Activated CD4-positive, alpha-beta T cell treated with anti-CD3 and anti-CD28 coated beads for 4 hours (primary cell): ENCODE measurements at places on chromosomes 2 and 18.

GRCh38 chr18:43868497-43868995 is 591.3 kb upstream of the SYT4 start:
- DNase-seq, result no peak

GRCh38 chr2:144507441-144508171 is 12.3 kb downstream of the ZEB2 start:
- no peak for DNase-seq

GRCh38 chr2:39732482-39732881 is 46.6 kb downstream of the THUMPD2 start:
- no peak for DNase-seq

DNA sequence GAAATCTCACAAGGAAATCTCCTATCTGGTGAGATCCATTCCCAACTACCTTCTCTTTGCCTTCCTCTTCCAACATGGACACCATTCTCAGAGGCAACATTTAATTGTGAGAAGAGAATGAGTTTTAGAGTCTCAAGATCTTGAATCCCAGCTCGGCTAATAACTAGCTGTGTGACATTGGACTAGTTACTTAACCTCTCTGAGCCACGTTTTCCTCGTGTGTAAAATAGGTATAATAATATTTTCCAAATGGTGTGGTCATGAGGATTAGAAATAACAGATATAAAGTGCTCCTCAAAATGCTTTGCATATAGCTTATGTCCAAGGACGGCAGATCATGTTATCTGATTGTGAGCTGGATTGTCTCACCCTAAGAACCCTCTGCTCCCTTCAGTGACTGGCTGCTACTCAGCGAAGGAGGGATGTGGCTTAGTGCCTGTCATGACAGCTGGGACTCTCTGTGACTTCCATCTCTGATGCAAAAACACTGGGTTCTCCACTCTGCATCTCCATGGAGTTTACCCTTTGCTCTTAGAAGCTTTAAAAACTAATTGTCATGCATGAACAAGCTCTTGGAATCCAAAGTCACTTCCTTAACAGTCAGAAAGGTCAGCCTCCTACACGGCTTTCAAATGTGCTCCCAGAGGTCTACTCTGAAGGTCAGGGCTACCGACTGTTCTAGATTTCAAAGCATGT is 38.4 kb upstream of the MRPL19 start:
- DNase-seq, result no peak

DNA sequence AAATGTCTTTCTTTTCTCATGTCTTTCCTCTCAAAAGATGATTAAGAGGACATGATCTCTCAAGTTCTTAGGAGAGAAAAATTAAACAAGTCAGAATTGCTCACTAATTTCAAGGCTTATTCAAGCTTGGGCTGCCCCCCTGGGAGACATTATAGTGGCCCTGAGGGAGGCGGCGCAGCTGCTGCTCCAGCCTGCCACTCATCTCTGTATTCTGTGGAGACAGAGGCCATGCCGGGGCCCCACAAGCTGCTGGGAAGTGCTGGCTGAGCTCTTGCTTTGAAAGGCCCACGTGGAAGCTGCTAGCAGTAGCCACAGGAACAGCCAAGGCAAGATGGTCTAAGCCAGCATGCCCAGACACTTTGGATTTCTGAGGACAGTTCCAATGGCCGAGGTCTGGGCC is 267.4 kb downstream of the LNPK start:
- no peak for DNase-seq

DNA sequence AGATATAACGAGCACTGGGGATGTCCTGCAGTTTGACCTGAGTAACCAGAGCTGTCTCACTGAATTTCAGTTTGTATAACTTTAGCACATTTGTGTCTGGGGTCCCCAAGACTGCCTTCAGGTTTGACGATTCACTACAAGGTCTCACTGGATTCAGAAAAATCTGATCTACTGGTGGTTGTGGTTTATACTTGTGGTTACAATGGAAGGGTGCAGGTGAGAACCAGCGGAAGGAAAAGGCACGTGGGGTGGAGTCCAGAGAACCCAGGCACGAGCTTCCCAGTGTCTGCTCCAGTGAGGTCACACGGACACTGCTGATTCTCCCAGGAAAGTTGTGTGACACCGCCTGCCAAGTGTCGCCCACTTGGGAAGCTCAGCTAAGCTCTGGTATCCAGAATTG is 126.0 kb downstream of the ZNF236 start:
- DNase-seq, result no peak

GRCh38 chr2:195021711-195022507 is 635.1 kb upstream of the SLC39A10 start:
- DNase-seq, result no peak

- peak; percentile 48 for DNase-seq
These were observed 106.3 kb downstream of the GYPC start for GRCh38 chr2:126761981-126762878.

- DNase-seq, result no peak
These were observed 2.4 kb downstream of the SCG2 start for GRCh38 chr2:223599640-223600380.

- DNase-seq, result no peak
These were observed 100.3 kb downstream of the ASAP2 start for GRCh38 chr2:9306911-9307310.

DNA sequence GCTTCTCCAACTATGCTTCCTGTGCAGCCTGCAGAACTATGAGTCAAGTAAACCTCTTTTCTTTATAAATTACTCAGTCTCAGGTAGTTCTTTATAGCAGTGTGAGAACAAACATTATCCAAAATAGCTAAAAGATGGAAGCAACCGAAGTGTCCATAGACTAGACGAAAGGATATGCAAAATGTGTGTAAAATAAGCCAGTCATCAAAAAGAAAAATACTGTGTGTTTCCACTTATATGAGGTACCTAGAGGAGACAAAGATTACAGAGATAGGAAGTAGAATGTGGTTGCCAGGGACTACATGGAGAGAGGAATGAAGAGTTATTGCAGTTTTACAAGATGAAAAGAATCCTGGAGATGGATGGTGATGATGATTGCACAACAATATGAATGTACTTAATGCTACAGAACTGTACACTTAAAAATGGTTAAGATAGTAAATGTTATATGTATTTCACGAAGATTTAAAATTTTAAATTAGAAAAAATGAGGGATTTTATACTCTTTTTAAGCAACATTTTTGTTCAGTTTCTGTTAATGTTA is 99.3 kb upstream of the FN1 start:
- DNase-seq, result no peak

DNA sequence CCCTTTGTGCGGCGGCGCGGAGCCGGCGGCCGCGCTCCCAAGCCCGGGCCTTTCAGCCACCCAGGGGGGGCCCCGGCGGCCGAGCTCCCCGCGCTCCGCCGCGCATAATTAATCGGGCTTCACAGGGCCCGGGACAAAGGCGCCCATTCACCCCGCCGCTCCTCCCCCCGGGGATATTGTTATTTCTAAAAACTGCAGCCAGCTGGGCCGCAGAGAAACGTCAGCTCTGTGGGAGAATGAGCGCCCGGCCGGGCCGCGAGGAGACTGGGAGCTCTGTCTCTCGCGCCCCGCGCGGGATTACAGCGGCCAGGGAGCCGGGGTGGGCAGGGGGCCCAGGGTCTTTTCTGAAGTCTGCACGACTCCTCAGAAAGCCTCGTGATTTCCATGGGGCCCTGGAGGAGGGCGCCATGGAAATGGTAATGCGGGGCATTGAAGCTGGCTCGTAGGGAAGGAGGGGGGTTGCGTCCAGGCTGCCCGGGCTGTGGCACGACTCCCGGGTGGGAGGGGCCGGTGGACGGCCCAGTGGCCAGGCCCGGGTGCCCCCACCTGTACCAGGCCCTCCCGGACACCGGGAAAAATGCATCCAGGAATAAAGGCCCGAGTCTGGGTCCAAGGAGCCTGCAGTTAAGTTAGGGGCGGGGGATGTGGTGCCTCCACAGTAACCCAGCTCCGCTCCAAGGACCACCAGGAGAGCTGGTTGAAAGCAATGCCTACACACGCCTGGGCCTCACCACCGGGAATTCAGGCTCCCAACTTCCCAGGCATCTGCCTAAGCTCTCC is 125.3 kb downstream of the ZFP36L2 start:
- DNase-seq, result no peak
